ENCODE measurements at places on chromosomes 5 and 9. TPM values are rescaled to one million over a fixed set of nuclear protein-coding genes. Genes with fewer than 3 reads are reported as not detected.
A peak's percentile ranks its signal among the peaks of the same experiment; 100 is the strongest.

DNA sequence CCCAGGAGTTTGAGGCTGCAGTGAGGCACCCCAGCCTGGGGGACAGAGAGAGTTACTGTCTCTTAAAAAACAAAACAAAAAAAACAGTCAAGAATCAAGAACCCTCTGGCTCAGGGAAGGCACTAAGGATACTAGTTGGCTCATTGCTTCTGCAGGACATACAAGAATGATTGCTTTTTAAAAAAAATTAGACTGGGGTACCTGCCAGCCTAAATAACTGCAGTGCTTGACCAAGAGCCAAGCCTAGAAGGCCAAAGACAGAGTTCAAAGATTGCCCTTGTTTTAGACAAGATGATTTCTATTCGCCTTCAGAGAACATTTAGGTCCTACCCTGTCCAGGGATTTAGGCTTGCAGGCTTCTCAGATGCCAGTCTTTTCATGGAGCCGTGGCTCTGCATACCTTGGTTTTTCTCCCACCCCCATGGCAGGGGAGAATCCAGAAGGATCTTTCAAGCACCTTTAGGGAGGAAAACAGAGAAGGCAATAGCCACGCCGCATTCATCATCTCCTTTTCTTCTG is 93.7 kb upstream of the IL6ST start:
- no peak for DNase-seq

GRCh38 chr5:82991678-82992323 is 85.4 kb downstream of the TMEM167A start:
- no peak for DNase-seq

DNA sequence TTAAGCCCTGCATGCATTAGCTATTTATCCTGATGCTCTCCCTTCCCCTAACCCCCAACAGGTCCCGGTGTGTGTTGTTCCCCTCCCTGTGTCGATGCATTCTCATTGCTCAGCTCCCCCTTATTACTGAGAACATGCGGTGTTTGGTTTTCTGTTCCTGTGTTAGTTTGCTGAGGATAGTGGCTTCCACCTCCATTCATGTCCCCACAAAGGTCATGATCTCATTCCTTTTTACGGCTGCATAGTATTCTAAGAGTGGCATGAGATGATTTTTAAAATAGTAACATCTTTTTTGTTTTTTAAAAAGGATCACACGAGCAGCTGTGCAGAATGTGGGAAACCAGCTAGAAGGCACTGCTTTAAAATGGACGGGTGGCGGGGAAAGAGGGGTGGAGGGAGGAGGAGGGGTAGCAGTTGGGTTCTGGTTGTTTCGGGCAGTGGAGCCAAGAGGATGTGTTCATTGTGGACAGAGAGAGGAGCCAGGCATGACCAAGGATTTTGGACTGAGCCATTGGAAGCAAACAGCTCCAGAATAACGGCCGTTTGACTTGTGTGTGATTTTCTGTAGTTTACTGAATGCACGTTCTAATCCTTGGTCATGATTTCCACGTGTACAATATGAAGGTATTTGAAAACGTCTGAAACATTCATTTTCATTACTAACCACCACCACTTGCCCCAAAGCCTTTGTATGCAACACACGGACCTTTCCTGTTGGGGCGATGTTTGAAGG is 1.7 kb upstream of the TENT4A start:
- no peak for DNase-seq

- DNase-seq = no peak
These were observed 8.7 kb downstream of the SETD9 start for GRCh38 chr5:56918054-56918453.

The CNTFR gene
- total RNA-seq = not detected

DNA sequence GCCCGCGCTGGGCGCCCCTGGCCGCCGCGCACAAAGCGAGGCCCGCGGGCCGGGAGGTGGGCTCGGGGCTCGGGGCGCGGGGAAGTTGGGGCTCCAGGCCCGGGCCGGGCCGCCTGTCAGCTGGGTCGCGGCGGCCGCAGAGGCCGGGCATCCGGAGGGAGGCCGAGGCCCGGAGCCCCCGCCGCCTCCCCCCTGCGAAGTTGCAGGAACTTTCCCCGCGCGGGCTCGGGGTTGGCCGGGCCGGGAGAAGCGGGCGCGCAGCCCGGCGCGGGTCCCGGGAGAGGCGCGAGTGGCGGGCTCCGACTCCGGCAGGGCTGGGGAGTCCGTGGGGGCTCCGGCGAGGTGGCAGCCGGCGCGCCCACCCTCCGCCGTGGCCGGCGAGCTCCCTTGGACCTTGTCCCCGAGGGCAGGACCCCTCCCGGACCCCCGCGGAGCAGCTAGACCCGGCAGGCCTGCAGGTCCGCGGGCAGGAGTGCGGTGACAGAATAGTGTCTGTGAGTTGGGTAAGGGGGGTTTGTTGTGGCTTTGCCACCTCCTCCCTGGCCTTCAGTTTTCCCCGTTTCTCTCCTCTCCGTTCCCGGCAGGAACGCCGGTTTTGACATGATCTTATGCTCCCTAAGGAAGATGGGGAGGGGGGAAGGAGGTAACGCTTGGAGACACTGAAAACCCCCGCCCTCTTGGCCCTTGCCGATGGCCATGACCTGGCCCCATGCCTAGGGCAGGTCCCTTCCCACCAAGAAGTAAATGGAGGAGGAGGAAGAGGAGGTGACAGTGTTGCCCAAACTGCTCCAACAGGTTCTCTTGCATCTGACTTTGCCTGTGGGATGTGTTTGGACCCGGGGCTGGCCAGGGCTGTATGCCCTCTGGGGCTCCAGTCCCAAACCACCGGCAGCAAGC is 942 bp downstream of the PHF2 start:
- DNase-seq = peak; percentile 14

GRCh38 chr5:66867618-66868322 is 271.6 kb downstream of the MAST4 start:
- no peak for DNase-seq

The GFI1B gene
- 0.67 TPM for total RNA-seq

GRCh38 chr9:37992924-37993349 is 76.1 kb downstream of the SHB start:
- no peak for DNase-seq

All from T-cell (primary cell).